ENCODE measurements at places on chromosomes 3 and 15.

DNA sequence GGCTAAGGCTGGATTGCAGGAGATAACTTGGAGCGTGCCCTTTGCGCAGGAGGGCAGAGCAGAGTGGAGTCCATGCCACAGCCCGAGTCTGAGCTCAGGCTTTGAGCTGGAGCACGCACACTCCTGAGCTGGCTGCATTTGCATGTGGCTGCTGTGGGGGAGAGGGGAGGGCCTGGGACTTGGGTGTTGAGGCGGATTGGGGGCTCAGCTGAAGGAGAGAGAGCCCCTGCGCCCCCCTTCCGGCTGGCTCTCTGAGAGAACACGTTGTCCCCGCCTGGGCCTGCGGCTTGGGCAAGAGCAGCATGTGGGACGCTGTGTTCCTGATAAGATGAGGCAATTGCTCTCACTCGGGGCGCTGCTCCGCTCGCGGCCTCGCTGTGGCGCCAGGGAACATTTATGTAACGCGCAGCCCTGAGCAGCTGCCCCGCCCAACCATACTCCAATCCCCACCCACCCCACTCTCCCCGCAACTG lies 39.1 kb downstream of the KLF13 start:
- DNase-seq, result peak; percentile 79

DNA sequence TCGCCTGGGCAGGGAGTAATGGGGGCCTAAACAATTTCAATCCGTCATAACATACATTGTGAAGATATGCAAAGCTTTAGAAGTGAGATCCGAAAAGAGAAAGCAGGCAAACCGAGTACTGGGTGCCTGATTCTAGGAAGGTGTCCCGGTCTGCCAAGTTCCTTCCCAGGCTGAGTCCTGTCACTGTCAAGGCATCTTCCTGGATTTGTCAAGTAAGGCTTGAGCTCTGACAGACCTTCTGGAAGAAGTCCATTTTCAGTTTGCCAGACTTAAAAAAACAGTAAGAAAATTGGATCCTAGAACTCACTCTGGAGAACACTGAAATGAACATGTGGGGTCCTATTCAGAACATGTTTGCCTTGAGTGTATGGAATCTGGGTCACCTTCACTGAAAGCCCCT lies 253.9 kb downstream of the RORA start:
- no peak for DNase-seq

DNA sequence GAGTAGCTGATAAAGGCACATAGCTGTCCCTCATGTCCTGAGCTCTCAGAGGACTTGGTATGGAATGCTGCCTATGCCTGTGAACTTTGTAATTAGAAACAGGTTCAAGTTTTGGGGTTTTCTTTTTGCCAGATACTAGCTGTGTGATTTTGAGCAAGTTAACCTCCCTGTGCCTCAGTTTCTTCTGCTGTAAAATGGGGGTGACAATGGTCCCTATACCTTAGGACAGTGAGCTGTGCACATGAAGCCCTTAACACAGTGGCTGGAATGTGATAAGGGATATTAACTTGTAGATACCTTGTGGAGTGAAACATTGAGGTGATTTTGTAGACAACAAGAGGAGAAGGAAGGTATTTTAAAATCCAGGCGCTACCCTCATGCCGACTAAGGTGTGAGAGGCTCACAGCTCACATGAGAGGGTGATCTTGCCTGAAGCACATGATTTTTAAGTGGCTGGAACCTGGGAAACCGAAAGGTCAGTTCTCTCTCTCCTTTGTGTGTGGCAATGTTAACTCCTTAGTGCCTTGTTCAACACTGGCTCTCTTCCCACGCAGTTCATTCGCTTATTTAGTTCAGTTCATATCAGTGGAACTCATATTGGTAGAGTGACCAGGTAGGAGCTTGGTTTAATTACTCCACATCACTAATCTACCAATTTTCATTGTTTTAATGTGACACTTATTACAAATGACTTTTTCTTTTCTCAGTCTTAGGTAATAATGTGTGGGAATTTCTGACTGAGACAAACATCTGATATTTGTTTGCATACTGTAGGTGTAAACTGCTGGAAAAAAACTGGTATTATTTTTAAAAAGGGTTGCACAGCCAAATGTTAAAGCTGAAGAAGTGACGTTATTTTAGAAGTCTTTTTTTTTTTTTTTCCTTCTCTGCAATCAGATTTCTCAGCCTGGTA lies 236.2 kb downstream of the ITPR1 start:
- no peak for DNase-seq

DNA sequence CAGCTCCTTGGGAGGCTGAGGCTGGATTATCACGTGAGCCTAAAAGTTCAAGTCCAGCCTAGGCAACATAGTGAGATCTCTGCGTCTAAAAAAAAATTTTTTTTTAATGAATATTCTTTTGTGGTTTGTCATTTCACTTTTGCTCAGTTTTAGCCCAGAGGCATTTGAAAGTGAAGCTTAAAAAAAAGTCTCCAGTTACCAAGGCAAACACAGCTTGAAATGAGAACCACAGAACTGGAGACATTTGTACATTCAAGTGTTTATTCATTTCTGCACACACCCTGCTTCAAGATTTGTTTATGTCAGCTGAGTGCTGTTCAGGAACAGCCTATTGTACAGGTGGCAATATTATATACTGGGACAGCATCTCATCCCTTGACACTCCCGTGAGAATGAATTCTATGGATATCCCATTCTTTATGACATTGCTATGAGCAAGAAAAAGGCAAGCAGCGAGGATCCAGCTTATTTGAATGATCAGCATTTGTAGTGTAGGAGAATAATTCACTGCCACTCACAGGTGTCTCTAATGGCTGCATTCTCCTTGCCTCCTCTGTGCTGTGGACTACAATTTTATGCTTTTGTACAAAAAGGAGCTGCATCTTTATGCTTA lies 444.8 kb upstream of the GRM7 start:
- no peak for DNase-seq

- DNase-seq, result no peak
Measured at GRCh38 chr15:37810381-37810780, 124.1 kb upstream of the TMCO5A start.

- no peak for DNase-seq
Measured at GRCh38 chr3:109597444-109597843, 260.1 kb upstream of the DPPA4 start.

DNA sequence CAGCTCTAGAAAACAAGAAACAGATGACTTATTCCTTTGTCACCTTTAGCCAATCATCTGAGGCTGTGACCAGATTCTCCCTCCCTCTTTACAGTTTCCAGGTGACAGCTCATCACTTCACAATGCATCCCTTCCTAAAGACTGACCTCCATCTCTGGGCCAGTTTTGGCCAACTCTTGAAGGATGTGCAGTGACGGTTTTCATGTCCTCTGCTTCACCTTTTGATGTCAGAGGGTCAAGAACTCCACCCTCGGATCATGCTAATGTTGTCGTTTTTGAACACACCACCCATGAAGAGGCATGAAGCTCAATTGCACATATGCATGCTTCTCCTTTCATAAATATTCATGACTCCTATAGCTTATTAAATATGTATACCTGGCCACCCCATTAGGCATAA lies 161.2 kb upstream of the SYNPR start:
- no peak for DNase-seq

GRCh38 chr3:42118762-42119361 lies 27.7 kb downstream of the TRAK1 start:
- peak; percentile 10 for DNase-seq

GRCh38 chr3:30040126-30040525 lies 566.3 kb upstream of the TGFBR2 start:
- DNase-seq, result no peak

- no peak for DNase-seq
Measured at GRCh38 chr15:22794063-22794462, 7.6 kb downstream of the NIPA1 start.

GRCh38 chr3:80688814-80689213 lies 921.0 kb upstream of the ROBO1 start:
- no peak for DNase-seq

DNA sequence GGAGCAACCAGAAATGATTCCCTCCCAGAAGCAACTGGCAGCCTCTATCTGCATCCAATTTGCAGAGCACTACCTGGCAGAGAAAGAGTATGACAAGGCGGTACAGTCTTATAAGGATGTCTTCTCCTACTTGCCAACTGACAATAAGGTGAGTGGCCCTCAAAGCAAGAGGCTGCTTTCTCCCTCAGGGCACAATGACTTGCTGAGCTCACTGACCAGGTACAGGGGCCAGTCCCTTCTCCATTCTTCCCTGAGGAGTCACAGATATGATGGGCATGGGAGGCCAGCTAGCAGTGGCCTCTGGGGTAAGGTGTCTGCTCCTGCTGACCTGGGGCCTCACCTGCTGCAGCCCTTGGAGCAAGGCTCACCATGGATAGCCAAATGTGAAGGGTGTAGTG lies 20.3 kb downstream of the CSRNP1 start:
- DNase-seq, result no peak

GRCh38 chr15:68630211-68630555 lies 51.4 kb downstream of the CORO2B start:
- no peak for DNase-seq

Measured in CD4-positive, alpha-beta T cell treated with Interleukin-21 for 1 hour (primary cell).